ENCODE measurements at places on chromosomes 12 and 14.

DNA sequence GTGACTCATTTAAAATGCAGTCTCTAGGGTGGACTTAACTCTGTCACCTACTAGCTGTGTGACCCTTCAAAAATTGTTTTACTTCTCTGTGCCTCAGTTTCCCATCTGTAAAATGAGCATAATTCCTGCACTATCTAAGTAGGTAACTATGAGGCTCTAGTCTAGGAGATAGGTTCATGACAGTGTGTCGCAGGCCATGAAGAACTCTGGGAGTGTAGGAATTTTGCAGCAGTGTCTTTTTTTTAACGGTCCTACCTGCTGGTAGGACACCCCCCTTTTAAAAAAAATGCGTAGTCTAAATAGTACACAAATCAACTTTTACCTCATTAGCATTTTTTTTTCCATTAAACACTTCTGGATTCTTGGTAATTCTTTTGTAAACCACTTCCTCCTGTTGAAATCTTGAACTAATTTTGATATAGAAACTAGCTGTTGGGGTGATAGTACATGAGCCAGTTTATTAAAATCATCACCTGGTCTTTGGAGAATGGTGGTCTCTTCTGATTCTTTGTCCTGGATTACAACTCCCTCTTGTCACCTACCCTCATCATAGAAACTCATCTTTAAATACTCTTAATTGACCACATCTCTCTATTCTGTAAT is 86.0 kb upstream of the SLC38A2 start:
- DNase-seq = no peak

DNA sequence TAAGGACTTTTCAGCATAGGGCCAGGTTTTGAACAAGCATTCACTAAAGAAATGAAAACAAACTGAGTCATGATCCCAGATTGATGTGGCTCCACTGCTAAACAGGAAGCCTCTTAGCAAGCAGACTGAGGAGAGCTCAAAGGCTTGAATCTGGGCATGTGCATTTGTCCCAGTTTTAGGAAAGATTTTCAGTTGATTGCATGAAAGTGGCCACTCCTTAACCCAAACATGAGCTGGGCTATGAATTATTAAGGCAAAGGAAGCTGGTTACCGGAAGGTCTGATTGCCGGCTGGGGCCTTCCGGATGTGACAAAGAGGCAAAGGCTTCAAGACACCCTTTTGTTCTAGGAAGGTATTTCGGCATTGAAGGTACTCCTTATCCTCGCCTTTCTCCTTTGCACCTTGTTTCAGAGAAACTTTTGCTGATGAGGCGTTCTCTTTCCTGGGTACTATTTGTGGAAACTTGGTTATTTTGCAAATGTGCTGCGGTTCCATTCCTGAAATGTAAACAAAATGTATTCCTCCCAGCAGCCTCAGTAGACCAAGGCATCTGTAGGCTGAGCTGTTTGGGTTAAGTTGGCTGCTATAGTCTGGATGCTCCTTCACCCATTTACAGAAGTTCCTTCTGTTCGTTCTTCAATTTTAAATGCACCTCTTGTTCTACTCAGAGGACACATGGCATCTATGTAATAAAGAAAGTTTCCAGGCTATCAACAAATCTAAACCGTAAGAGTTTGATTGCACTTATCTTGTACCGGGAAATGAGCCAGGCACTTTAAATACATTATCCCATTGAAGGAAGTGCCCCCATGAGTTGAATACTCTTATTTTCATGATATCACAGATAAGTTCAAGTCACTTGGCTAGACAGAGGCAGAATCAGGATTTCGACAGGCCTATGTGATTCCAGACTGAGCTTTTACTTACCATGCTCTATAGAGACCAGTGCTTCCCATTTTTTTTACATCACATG is 115.6 kb upstream of the METAP2 start:
- no peak for DNase-seq

GRCh38 chr14:102426796-102427195 is 64.1 kb downstream of the TECPR2 start:
- DNase-seq = no peak

DNA sequence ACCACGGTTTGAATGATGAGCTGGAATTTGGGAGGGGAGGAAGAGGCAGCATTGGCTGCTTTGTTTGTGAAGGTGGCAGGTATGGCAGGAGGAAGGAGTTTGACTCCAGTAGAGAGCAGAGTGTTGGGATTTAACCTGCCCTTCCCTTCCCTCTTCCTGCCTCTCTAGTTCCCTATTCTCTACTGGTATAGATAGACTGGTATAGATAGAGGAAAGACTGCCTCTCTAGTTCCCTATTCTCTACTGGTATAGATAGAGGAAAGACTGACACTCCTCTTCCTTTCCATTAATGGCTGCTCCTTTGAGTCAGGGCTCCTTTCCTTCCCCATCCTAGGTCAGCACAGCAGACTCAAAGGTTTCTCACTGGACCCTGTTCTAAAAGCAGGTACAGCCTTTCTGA is 8.4 kb upstream of the SYCP3 start:
- no peak for DNase-seq

DNA sequence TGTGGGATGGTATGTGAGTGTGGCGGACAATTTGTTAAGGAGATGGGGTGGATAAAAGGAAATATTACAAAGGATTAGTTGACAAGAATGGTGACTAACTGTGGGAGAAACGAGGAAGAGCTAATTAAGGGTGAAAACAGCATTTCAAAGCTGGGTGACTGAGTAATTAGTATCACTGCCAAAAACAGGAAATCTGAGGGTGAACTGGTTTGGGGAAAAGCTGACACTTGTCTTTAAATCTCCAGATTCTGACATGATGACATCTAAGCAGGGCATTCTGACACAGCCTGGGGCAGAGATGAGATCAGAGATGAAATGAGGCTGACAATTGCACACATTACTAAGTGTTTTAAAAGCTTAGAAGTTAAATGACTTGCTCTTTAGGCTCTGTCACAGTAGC is 42.4 kb upstream of the CCDC175 start:
- DNase-seq = no peak

DNA sequence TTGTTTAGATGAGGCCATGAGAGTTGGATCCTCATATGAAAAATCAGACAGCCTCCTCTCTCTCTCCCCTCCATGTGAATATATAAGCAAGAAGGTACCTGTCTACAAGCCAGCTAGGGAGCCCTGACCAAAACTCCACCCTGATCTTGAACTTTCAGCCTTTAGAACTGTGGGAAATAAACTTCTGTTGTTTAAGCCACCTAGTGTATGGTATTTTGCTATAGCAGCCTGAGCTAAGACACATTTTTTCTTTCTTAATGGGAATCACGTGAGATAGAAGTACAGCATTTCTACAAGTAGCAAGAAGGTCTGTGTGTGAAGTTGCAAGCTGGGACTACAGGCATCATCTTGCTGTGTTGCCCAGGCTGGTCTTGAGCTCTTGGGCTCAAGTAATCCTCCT is 16.3 kb upstream of the ABHD12B start:
- no peak for DNase-seq

GRCh38 chr12:64892561-64892960 is 68.1 kb downstream of the TBC1D30 start:
- DNase-seq = no peak

DNA sequence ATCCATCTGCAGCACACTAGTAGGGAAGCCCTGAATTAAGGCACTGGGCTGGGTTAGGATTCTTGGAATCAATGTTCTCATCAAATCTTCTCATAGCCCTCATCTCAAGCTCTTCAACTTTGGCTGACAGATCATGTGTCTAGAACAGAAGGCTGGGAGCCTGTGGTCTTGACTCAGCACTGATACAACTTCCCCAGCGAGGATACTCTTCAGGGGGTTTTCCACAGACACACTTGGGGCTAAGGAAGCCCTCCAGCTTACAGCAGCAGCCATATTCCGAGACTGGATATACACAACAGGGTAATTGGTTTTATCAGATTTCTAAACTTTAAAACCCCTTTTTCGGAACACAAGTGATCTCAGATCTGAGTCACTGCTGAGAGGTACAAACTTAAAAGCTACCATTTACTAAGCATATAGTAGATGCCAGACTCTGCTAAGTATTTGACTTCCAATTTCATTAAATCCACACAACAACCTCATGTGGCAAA is 3.5 kb downstream of the FMNL3 start:
- DNase-seq = no peak

- no peak for DNase-seq
These were observed 388.7 kb downstream of the ZFP36L1 start for GRCh38 chr14:68404146-68404527.

GRCh38 chr14:21313512-21313911 is 33.6 kb downstream of the RPGRIP1 start:
- no peak for DNase-seq

GRCh38 chr14:88802596-88802995 is 9.8 kb upstream of the EML5 start:
- no peak for DNase-seq

DNA sequence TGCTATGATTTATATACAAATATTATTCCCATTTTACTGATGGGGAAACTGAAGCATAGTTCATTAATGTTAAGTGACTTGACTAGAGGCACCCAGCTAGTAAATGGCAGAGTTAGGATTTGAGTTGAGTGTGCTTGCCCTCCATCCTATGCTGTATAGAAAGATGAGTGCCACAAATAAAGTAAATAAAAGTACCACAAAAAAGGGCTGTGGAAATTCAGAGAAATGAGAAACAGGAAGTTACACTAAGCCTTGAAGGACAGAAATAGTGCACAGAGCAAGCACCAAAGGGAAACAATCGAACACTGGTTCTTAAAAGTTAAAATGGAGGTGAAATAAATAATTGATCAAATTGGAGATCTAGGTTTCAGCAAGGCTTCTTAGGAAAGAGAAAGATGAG is 9.2 kb upstream of the ABCD2 start:
- DNase-seq = no peak

DNA sequence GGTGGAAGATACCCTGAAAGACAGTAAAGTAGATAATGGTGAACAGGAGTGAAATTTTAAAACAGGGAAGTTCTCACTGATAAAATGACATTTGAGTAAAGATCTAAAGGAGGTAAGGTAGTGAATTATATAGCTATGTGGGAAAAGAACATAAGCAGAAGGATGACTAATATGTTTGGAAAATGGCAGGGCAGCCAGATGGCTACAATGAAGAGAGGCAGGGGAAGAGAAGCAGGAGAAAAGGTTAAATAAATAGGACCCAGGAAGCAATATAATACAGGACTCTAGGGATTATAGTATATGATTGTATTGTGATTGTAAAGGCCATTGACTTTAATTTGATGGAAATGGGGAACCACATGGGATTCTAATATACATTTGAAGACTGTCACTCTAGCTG is 33.0 kb downstream of the SCFD1 start:
- no peak for DNase-seq

DNA sequence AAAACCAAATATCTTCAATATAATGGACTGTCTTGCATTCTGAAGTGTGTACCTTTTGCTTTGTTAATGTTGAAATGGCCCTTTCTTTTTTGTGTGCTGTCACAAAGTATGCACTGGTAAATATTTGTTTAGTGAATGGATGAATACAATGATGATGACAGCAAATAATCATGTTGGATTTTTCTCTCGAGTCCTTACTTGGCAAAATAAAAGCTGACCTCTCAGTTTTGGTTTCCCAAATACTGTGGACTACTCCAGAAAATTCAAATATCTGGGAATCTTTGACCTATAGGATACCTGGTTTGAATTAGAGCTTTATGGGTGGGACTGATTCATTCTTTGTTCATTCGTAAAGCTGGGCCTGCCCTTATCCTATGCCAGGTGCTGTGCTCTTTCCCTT is 5.5 kb downstream of the UBE3B start:
- DNase-seq = no peak

DNA sequence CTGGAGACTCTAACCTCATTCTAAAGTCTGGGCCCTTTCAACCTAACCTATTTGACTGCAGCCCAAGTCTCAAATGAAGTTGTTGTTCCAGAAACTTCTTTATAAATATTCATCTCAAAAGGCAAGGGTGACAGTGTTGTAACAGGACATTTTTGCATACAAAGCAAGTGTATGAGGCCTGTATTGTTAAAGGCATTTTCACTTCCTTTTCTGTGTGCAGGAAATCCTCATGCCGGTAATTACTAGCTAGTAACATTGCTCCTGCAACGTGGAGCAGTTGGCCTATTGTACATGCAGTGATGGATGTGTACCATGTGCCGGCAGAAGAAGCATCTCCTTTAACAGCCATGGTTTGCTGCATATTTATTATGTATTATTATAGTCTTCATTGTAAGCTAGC is 156.5 kb upstream of the RMST start:
- no peak for DNase-seq

GRCh38 chr14:88535149-88535548 is 19.7 kb downstream of the PTPN21 start:
- DNase-seq = no peak

DNA sequence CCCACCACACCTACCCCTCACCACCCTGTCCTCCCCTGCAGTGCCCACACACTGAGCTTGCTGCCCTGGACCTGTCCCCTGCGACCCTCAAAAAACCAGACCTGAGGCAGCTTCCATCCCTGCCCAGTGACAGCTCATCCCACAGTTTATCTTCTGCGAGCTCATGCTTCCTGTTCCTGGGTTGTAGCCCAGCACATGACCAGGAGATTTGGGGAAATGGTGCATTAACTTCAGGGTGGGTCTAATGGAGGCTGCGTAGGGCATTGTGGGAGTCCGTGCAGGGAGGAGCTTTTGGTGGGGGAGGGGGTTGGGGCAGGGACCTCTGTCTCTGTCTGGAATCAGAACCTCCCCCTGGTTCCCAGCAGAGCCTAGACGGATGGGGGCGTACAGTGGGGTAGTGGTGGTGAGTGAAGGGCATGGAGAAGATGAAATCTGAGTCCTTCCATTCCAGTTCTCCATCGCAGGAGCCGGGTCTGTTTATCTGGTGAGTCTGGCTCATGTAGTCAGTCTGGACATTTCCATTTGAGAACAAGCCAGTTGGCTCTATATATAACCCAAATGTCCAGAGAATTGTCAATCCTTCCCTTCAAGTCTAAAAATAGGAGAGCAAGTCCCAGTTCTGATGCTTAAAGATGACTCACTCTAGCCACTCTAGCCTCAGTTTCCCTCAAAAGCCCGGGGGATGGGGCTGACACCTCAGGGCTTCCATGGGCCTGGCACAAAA is 270.9 kb downstream of the CACNA1C start:
- no peak for DNase-seq

- no peak for DNase-seq
These were observed 1.6 kb upstream of the PRKAB1 start for GRCh38 chr12:119666226-119666795.

GRCh38 chr14:39467889-39468524 is 35.8 kb upstream of the FBXO33 start:
- no peak for DNase-seq

- no peak for DNase-seq
These were observed 474.6 kb downstream of the PRKD1 start for GRCh38 chr14:29453045-29453444.
